ENCODE measurements at places on chromosomes 6 and 20.

GRCh38 chr6:62492192-62492822, 206.3 kb upstream of the KHDRBS2 start:
- no peak for DNase-seq

DNA sequence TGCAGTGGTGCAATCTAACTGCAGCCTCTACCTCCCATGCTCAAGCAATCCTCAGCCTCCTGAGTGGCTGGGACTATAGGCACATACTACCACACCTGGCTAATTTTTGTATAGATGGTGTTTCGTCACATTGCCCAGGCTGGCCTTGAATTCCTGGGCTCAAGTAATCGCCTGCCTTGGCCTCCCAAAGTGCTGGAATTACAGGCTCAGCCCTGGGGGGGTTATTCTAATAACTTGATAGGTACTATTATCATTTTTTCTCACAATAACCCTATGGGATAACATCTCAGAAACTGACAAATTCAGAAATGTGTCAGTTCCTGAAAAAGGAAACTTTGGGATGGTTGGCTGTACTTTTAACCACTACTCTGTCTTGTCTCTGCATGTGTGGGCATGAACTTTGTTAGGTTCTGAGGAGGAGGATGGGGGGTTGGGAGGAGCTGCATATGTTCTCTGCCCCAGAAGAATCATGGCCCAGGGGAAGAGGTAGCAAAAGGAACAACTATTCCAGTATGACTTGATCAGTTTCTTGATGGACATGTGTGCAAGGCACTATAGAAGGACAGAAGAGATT, 169.9 kb downstream of the CARMIL1 start:
- DNase-seq = no peak

DNA sequence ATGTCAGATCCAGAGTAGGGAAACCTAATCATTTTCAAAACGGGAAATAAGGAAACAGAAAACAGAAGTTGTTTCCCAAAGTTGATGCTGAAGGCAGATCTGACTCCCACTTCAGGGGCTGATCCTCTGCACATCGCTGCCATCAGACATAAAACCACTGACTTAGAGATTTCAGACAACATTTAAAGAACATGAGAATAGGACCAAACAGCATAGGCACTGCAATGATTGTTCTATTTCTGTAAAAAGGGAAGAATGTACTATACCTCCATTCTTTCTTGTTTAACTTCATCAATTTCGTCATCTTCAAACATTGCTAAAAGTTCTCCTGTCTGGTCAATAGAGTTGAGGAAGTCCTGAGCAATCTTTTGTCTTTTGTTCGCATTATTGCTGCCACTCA, 324.7 kb upstream of the RUNX2 start:
- DNase-seq = no peak

GRCh38 chr20:45366631-45367030, 3.7 kb downstream of the SYS1 start:
- no peak for DNase-seq

DNA sequence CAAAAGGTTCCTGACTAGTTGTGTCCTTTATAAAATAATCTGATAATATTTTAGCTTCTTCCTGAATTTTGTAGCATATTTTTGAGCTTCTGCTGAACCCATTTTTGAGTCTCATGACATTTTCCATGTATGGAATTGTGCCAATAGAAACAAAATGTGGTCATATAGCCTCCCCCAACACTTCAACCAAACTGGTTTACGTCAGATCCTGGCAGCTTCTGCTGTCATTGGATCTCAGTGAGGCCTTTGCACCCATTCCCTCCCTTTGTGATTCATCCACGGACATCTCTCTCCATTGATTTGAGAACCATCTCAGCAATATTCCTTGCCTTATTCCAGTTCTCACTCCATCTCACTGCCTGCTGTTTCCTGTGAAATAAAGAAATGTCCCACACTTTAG, 166.0 kb upstream of the PROKR2 start:
- DNase-seq = no peak

- DNase-seq = no peak
These were observed 161.1 kb downstream of the ERMARD start for GRCh38 chr6:169912266-169913095.

- no peak for DNase-seq
These were observed 11.0 kb downstream of the OTOR start for GRCh38 chr20:16759181-16759563.

- no peak for DNase-seq
These were observed 158.6 kb downstream of the LAMA2 start for GRCh38 chr6:129041563-129041962.

DNA sequence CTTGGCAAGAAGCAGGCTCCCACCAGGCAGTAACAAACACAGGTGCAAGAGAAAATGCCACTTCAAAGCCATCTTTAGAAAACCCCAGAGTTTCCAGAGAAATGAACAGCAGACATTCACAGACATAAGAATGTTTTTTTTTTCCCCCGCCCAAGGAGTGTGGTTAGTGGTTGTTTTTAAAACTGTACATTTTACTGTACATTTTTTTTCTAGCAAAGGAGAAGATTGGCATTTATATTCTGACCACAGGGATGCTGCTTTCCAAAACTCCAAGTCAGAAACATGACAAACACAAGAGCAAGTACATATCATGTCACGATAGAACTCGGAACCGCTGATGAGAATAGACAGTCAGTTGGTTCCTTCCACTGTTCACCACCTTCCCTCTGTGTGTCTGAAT, 197.9 kb downstream of the LRFN2 start:
- DNase-seq = no peak

GRCh38 chr20:54744097-54744496, 268.7 kb downstream of the DOK5 start:
- DNase-seq = no peak

DNA sequence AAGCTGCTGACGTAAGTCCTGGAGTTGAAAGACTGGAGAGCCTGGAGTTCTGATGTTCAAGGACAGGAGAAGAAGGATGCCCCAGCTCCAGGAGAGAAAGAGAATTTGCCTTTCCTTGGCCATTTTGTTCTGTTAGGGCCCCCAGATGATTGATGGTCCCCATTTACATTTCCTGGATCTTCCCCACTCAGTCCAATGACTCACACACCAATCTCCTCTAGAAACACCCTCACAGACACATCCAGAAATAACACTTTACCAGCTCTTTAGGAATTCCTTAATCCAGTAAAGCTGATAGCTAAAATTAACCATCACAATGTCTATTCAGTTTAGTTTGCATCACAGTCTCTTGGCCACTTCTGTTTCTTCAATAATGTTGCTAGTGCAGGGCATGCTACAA, 260.2 kb upstream of the IRAK1BP1 start:
- DNase-seq = no peak

GRCh38 chr6:113564371-113565171, 292.6 kb upstream of the MARCKS start:
- DNase-seq = no peak

- no peak for DNase-seq
These were observed 12.6 kb upstream of the PIGU start for GRCh38 chr20:34689486-34689885.

DNA sequence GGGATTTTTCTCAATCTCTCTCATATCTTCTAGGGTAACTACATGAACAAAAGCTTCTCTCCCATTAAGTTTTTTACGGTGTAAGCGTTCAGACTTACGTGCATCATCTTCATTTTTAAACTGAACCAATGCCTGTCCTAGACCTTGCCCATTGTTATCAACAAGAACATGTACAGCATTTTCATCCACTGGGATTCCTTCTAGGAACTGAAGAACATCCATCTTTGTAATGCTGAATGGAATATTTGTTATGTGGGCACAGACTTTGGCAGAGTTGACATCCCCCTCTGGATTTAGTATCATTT, 11.3 kb downstream of the CPNE1 start:
- DNase-seq = no peak

GRCh38 chr6:136149311-136149710, 100.8 kb downstream of the MTFR2 start:
- DNase-seq = no peak

DNA sequence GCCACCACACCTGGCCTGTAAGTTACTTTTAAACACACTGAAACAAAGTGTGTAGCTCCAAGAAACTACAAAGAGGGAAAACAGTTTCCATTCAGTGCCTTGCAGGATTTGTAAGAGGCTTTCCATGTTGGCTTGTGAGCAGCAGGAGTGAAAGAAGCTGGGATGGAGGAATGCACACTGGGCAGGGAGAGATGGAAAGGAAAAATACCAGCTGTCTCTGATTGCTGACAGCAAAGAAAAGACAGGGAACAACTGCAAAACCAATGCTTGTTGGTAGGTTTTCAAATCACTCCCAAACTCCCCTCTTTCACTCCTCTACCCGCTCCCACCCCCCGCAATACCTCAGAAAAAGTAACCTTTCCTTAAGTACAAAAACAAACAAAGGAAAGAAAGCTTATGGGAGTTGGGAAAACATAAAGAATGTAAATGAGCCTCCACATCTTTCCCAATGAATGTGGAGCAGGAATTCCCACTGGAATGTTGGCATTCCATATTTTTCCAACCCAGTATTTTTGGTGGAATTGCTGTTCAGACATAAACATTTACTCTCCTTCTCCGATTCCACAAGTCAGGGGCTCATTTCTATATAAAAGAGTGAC, 166.1 kb downstream of the THBS2 start:
- DNase-seq = no peak

DNA sequence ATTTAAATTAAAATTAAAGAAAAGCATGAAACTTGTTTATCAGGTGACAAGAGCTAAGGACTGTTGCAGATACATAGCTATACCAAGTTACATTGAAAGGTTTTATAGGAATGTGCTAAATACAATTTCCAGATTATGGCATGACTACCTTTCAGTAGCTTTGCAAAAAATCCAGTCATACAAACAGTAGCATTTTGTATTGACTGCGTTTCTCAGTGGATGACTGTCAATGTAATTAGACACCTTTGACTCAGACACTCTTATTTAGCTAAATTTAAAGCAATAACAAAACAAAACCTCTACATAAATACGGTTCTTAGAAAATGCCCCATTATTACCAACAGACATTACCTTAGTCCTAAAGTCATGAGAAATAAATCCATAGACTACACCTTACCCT, 275.8 kb upstream of the RUNX2 start:
- no peak for DNase-seq

DNA sequence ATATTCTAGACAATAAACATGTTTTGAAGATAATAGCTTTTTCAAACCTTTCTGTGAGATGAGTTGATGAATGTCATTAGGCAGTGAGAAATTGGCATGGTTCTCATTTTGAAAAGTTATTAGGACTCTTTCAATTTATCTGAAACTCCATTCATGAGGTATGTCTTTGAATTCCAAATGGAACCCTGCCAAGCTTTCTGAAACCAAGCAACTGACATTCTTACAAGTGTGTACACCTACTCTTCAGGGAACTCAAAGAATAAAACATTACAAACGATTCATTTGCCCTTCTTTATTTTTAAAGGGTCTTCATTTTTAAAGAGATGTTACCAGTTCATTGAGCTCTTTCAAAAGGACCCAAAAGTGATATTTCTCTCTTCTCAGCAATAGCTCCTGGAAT, 2.1 kb upstream of the TRDN start:
- no peak for DNase-seq

DNA sequence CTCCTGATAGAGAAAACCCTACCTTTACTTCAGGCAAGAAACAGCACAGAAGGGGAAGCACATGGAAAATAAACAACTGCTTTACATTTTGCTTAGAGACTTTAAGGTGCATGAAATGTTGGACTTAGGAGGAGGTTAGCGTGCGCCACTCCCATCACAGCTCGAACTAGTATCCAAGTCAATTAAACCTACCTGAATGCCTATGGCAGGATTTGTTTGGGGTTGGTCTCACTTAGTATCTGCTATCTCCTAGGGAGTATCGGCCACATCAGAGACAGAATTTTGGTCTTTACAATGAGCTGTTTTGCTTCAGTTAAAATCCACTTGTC, 12.0 kb downstream of the CYP24A1 start:
- no peak for DNase-seq

DNA sequence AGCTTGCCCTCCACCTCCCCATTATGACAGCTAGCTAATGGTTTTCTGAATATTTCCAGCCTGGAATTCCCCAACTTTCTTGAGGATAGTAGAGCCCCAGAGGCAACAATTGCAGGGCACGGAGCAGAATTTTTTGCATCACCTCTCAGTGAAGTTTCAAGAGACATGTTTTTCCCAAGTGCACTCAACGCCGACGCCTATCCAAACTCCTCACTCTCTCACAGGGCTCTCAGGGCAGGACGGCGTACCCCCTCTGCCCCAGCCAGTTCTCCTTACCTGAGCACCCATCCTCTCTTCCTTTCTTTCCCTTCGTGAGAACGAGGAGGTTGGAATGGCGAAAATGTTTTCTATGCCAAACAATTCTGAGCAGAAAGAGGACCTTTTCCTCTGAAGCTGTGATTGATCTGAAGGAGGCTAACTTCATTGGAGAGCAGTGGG, 83.1 kb upstream of the FOXQ1 start:
- DNase-seq = no peak

DNA sequence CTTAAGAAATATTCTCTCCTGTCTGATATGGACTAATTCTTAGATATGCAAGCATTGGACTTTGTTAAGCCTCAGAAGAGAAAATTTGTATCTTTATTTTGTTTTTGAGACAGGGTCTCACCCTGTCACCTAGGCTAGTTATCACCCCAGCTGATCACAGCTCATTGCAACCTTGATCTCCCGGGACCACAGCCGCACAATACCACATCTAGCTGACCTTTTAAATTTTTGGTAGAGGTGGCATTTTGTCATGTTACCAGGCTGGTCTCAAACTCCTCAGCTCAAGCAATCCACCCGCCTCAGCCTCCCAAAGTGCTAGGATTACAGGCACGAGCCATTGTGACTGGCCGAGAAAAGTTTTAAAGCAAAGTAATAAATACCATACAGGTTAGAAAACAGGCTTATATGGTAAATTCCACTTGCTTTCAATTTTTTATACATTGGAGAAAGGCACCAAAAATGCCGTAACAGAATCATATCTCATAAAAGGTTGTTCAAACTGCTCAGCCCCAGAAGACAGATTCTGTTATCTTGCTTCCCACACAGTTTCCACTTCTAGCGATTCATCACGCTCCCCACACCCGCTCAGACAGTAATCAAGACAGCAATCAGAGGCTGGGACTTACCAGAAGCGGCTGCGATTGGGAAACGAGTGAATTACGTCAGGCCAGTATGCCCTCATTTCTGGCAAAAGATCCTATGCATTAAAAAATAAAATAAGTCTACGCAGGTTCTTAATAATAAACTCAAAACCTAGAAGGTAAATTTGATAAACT, 13.8 kb downstream of the RNASET2 start:
- peak; percentile 70 for DNase-seq

DNA sequence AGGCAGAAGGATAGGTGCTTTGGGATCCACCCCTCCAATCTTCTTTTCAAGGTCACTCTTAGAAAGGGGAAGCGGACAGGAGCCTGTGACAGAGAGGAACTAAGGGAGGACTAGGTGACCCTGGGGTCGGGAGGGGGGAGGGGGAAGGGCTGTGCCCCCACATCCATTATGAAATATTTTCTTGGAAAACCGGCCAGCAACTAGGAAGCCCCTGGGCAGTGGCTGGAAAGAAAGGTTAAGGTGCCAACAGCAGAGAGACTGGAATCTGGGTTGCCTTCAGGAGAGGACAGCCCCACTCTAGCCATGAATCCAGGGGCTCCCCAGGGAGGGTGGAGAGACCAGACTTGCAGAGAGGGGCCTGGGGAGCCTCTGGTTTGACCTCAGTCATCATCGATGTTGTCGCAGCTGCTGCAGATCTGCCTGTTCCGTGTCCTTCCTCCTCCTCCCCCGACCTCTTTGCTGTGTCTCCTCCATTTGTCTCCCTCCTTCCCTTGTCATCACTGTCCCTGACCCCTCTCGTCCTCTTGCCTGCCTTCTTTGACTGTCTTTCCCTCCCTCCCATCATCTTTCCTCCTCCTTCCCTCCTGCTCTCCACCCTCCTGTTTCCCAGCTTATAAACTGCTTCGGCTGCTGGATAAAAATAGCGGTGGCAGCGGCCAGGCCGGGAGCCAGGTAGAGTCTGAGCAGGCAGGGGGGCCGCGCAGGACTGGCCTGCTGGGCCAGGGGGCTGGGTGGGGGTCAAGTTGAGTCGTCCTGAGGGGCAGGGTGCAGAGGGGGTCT, 3.2 kb downstream of the SLC29A1 start:
- no peak for DNase-seq
